ENCODE measurements at places on chromosomes 4 and X. TPM values are rescaled to one million over a fixed set of nuclear protein-coding genes. Genes with fewer than 3 reads are reported as not detected.

Gene SLC9A7
- total RNA-seq: 9.1 TPM

Gene CT45A10
- not detected for total RNA-seq

GRCh38 chr4:185227131-185227551 is 17.7 kb downstream of the SNX25 start:
- DNase-seq: no peak

GRCh38 chr4:131084997-131085396 is 1989.0 kb downstream of the C4orf33 start:
- no peak for DNase-seq

GRCh38 chr4:3880615-3881120 is 114.5 kb downstream of the ADRA2C start:
- peak; percentile 59 for DNase-seq

All from Peyer's patch (tissue), 4 donors.